ENCODE measurements at places on chromosomes 6 and 20.

DNA sequence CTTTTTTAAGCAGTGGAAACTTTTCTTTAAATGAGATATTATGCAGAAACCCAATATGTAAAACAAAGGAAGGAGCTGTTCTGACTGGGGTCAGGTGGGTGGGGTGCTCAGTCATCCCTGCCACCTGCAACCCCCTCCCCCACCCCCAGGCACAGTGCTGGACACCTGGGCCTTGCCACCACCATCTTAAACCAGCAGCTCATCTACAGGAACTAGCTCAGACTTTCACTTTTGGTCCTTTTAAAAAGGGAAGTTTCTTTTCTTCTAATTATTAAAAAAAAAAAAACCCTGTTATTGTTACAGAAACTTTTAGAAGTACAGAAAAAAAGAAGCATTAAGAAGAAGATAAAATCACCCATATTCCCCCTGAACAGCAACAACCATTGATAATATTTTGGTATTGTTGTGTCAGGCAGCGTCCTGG lies 37.1 kb downstream of the PPP1R16B start:
- no peak for DNase-seq

- peak; percentile 98 for DNase-seq
Measured at GRCh38 chr6:169851641-169852503, 100.5 kb downstream of the ERMARD start.

DNA sequence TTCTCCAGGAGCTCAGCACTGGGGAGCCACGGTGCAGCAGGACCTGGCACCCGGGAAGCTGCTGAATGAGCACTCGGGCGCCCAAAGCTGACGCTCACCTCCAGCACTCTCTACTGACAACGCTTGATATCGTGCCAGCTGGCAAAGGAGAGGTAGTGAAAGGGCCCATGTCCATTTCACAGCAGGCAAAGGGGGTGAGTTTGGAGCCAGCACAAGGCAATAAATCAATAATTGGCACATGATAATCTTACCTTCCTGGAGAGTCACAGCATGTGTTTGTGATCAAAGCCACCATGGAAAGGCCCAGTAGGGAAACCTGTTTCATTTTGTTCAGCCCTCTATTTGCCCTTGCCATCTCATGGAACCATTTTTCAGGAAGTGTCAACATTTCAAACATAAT lies 23.3 kb upstream of the SMIM26 start:
- DNase-seq: no peak

DNA sequence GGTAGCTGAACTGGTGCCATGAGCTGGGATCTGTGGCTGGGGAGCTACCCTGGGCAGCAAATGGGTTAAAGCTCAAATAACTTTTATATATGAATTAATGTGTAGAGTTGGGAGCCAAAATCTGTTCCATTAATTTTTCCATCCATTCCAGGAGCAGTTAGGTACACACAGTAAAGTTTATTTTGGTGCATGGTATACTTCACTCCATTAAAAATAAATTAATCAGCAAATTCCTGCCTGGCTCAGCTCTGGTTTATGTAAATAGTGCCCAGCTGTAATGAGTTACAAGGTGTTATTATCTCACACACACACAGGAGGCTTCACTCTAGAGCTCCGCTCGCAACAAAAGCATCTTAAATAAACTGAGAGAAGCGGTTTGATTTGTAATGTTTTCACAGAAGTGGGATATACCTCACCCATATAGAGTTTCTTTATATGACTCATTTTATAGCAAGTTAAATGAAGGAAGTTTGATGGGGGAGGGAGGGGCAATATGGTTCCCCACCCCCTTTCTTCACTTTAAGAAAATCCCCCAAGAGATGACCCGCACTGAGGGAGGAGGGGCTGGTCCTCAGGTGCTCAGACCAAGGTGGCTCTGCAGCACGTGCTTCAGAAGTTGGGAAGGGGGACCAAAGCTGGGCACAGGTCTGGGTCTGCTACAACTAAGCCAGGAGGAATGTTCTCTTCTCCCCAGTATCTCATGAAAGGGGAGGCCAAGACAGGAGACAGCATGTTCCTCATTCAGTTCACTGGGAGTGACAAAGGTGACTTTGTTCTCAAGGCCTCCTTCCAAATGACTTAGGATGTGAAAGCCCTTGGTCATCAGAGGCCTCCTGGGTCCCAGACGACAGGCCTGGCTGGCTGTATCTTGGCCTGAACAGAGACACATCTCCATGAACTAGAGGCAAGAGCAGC lies 10.5 kb upstream of the FAM83C start:
- DNase-seq: no peak

- DNase-seq: no peak
Measured at GRCh38 chr6:31354158-31354863, 2.7 kb downstream of the HLA-B start.

DNA sequence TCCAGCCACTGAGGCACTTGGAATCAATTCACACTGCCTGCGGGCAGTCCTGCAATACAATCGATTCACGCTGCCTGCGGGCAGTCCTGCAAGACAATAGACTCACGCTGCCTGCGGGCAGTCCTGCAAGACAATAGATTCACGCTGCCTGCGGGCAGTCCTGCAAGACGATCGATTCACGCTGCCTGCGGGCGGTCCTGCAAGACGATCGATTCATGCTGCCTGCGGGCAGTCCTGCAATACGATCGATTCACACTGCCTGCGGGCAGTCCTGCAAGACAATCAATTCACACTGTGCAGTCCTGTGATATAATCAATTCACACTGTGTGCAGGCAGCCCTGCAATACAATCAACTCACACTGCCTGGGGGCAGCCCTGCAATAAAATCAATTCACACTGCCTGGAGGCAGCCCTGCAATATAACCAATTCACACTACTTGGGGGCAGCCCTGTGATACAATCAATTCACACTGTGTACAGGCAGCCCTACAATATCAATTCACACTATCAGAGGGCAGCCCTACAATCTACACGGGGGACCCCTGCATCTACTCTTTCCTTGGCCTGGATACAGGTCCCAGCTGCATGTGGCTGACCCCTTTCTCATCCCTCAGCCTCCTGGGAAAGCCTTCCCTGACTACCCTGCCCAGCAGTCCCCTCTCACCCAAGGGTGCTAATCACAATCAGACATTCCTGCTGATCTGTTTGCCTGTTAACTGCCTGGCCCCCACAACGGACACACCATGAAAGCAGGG lies 10.4 kb downstream of the TAF4 start:
- DNase-seq: no peak
